Fibroblast of upper back skin (primary cell): ENCODE measurements at places on chromosomes 2 and 18.

- DNase-seq = no peak
These were observed 208.2 kb upstream of the RBMS1 start for GRCh38 chr2:160701822-160702221.

GRCh38 chr2:58757971-58758370 is 516.8 kb upstream of the FANCL start:
- DNase-seq = no peak

- no peak for DNase-seq
These were observed 236.4 kb downstream of the LRRTM1 start for GRCh38 chr2:80068038-80068731.

GRCh38 chr2:23380562-23381065 is 4.4 kb upstream of the KLHL29 start:
- DNase-seq = no peak

GRCh38 chr2:117128461-117128860 is 686.0 kb upstream of the DDX18 start:
- no peak for DNase-seq

- no peak for DNase-seq
These were observed 58.5 kb downstream of the DYNC1I2 start for GRCh38 chr2:171745806-171746205.

DNA sequence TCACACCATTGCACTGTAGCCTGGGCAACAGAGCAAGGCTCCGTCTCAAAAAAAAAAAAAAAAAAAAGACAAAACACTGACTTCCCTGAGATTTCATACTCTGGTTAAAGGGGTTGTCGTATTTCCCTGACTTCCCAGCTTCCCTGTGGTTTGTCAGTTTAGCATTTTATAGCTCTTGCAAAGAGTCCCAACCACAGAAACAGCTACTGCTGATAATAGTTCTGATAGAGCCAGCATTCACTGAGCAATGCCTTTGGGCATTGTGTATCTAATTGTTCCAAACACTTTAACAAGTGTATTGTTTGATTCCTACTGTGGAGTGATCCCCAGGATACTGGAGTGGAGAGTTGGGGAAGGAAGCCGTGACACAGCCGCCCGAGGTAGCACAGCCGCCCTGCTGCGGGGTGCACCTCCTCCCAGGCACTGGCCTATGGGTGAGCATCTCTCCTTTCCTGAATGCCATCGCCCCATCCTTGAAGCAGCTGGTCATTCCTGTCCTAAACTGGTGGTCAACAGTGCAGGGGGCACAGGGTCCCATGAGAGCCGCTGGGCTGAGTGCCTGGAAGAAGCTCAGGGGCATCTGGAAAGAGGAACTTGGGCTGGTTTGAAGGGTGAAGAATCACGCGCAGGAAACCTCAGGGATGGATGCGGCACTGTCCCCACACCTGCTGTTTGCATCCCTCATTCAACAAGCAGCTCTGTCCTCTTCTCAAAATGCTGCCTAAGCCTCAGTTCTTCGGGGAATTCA is 81.0 kb upstream of the TMEM18 start:
- DNase-seq = no peak

DNA sequence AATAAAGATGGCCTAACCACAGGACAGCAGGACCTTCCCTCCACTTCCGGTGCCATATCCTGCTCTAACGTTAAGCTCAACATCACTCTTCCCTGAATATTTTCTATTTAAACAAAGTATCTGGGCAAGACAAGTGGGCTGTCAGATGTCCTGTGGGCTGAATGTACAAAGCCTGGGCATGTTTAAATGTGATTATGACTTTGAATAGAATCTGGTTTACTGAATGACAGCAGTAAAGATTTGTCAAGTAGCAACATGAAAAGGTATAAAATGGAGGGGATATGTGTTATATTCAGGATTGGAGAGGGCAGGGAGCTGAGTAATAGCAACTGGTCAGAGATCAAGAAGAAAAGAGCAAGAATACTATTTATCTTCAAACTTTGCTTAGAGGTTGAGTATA is 540.9 kb downstream of the NRXN1 start:
- no peak for DNase-seq

DNA sequence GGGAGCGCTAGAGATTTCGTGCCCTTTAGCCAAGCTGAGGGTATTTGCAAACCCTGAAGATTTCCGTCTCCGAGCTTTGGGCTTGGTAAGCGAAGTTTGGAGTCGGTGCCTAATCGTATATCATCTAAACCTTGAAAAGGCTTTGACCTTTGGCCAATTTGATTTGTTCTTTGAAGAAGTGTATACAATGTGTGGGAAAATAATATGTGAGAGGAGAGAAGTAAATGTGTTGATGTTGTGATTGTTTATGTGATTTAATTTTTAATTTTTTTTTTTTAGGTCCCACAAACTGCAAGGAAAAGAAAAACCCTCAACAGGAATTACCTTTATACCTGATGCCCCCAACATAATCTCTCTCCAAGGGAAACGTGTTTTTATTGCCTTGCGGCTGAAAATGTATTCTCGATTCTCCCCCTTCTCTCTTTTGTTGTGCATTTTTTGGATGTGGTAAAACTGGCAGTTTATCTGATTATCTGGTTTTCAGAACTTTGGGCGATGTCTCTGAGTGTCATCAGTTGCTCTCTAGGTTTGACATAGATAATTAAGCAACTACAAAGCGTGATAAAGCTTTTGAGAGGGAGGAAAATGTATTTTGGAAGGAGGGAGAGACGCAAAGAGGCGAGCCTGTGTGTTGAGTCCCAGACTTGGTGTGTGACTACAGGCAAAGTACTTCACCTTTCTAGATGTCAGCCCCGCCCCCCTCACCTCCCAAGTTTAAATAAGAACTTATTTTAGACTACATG is 912 bp upstream of the FBXO11 start:
- DNase-seq = no peak

GRCh38 chr2:227862741-227863588 is 8.5 kb upstream of the DAW1 start:
- DNase-seq = peak; percentile 77

DNA sequence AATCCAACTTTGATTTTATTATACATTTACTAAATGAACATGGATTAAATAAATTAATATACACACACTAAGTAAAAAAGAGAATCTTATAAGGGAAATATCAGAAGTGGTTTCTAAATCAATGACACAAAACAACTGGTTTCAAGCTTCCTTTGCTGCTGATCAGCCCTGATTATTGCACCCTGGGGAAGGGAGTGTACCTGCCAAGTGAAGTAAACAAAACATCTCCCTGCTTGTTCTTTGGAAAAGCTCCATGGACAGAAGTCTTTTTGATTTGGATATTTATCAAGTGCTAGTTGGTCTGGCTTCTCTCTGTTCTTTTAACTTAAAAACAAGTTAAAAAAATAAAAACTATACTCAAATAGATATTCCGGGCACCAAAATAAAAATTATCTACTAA is 190.1 kb downstream of the PDE11A start:
- no peak for DNase-seq

DNA sequence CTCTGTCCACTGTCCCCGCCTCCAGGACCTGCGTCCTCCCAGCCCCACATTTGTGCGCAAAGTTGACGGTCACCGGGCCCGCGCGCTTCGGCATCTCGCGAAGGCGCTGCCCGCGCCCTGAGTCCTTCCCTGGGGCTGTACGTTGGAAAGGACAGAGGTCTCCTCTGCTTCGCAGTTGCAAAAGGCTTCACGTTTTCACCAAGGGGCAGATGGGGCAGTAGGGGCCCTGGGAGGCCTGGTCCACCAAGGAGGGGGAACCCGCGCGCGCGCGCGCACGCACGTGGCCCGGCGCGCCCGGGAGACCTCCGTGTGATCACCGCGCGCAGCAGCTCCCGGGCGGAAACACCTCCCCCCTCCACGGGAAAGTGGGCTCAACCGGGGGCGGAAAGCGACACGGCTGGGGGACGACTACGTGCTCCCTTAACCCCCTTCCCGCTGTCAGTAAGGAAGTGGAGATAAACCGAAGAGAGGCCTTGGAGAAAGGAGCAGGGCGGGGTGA is 21.9 kb downstream of the TEX44 start:
- no peak for DNase-seq

DNA sequence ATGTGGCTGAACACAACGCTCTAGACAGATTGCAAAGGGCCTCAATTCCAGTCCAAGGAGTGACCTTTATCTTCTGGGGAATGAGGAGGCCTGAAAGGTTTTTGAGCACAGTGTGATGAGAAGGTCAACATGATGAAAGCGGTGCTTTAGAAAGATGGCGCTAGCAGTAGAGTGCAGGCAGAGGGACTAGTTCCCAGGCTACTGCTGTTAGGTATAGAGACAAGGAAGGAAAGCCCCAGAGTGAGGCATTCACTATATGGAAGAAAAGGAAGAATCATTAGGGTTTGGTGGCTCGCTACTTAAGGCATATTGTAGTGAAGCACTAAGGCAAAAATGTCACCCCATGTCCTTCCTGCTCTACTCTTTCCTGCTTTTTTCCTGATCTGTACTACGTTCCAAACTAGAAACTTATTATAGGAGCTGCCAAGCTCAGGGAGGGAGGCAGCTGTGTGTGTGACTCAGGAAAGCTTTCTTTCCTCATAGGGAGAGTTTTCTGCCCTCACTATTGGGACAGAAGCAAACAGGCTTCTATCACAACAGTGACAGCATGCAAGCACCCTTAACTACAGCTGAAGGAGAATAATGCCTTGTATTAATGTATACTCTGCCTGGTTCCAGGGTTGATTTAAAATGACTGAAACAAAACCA is 160.8 kb upstream of the CAVIN2 start:
- no peak for DNase-seq

GRCh38 chr18:25089470-25089869 is 262.5 kb downstream of the ZNF521 start:
- no peak for DNase-seq

DNA sequence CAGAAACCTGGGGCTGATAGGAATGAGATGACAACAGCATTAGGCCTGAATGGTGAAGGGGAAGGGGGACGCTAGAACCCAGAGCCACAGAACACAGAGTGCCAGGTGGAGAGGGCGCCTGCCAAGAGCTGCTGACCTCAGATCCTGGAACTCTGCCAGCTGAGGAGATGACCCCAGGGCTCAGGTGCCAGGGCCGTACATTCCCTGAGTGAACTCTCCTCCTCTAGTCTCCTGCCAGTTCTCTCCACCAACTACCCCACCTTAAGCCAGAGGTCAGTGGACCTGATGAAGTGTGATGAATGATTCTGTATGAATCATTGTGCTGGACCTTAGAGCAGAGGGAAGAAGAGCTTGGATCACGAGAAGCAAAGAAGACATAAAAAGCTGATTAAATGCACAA is 1582.2 kb upstream of the ACVR2A start:
- DNase-seq = no peak

DNA sequence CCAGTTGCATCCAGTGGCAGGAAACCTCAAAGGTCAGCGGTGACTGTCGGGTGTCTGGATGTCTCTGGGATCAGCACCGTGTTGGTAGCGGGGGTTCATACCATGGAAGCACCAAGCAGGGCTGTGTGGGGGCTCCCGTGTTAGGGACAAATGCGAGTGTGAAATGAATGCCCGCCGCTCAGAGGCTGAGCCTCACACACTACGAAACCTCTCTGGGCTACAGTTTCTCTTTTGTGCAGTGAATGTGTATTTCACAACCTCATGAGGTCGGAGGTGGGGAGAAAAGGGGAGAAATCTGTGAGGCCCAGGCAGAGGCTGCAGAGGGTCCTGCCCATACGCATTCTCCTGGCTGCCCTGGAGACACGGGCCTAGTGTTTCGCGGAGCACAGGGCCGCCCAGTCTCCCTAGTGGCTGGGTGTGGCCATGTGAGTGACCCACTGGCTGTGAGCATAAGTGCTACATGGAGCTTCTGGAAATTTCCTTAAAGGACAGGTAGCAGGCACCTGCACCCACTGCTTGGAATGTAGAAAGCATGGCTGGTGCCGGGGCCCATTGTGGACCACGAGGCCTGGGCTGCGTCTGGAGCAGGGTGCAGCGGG is 138.0 kb upstream of the GLI2 start:
- no peak for DNase-seq

GRCh38 chr2:186882511-186883071 is 33.6 kb upstream of the ZSWIM2 start:
- DNase-seq = peak; percentile 24

- no peak for DNase-seq
These were observed 12.6 kb downstream of the DTYMK start for GRCh38 chr2:241673797-241674725.

- DNase-seq = no peak
These were observed 32.8 kb upstream of the ZNF396 start for GRCh38 chr18:35409911-35410310.

DNA sequence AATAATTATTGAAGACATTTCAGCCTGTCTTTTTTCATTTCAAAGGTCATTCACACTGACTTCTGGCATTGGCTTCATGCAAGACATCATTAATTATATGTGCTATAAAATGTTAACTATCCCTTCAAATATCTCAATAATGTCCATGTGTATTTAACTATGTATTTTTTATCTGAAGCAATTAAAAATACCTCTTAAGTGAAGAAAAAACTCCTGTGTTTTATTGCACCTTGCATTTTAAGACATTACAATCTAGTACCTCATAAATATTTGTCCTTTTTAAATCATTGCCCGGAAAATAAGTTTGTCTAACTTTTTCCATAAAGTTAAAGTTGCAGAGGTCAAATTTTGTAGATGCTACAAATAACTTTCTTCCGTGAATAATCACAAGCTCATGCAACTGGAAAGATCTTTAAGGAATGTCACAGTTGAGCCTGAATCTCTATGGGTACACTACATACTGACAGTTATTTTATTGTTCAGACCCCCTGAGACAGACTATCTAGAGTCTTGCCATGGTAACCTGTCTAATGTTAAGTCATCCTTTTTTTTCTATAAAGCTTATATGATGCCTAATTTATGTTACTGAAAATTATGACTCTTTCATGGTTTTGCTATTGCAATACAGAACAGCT is 38.4 kb upstream of the COBLL1 start:
- no peak for DNase-seq

DNA sequence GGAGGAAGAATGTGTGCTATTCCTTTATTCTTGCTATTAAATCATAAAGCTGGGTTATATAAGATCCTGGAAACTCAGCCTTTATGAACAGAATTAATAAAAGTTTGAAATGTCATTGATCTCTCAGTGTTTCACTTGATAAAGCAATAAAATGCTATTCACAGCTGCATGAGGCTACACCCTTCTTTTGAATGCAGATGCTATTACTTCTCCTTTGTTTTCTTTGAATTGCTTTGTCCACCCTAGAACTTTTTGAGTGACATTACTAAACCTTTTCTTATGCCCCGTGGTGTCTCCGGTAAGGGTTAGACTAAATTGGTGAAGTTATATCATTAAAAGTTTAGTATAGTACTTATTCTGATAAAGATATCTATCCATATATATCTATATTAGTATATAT is 18.9 kb downstream of the SERPINB5 start:
- DNase-seq = no peak

- DNase-seq = peak; percentile 38
These were observed 34.3 kb downstream of the LCLAT1 start for GRCh38 chr2:30481323-30481800.

GRCh38 chr2:96115631-96116423 is 544 bp downstream of the ADRA2B start:
- no peak for DNase-seq

GRCh38 chr2:105324101-105324500 is 5.4 kb downstream of the TGFBRAP1 start:
- DNase-seq = no peak

DNA sequence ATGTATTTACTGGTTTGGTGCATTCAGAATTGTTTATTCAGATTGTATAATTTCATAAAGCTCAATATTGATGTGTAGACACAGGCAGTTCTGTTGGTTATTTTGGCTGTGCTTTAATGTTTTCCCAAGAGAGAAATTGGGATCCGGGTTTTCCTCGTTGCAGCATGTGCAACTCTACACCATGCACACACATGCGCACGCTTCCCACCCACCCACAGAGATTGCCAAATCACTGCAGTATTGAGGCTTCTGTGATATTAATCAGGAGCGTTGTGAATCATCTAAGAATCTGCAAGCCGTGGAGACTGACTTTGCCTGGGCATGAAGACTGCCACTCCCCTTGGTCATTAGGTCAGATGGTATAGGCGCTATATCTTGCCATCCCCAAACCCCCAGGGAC is 571.5 kb downstream of the SLC4A3 start:
- DNase-seq = peak; percentile 91
